ENCODE measurements at places on chromosomes 6 and 20.

- no peak for DNase-seq
Observed at GRCh38 chr6:21489826-21490225, 103.7 kb upstream of the SOX4 start.

- DNase-seq: no peak
Observed at GRCh38 chr6:56480246-56480645, 162.4 kb downstream of the DST start.

DNA sequence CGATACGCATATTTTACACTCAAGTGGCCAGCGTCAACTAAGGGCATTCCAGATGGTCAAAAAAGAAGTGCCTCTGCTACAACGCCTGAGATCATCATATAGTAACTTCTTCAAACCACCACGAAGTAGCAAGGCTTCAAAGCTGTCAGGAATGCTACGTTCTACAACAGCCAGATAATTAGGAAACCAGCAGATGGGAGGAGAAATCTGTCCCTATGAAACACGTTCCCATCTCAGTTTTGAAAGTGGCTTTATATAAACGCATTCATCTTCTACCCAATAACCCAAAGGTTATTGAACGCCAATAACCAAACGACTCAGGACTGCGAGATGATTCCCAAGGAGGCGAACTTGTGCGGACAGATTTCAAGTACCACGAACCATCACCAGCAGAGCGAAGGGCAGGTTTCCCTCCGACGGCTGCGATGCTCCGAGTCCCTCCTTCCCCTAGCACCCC, 1.2 kb downstream of the ABHD12 start:
- DNase-seq: no peak

GRCh38 chr6:34491091-34491430, 25.2 kb downstream of the PACSIN1 start:
- DNase-seq: no peak

DNA sequence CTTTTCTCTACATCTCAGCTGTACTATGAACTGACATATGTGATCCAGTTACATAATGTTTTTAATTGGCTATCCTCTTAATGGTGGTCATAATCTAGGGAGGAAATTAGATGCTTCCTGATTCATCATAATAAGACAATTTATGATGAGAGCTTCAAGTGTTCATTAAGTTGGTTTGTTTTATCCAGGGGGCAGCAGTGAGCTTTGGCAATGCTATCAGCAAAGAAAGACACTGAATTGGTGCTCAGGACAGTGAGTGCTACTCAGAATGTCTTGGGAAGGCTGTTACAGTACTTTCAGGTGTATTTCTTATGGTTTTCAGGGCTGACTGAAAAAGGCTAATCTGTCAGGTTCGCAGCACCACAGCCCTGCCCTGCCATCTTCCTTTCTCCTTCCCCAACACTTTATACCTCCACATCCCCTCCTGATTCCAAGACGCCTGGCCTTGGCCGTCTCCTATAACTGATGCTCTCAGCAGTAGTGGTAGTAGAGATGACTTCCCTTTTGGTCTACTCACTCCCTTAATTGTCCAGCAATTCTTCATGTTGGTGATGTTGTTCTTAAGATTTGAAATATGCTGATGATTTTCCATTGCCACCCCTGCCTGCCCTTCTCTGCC, 67.0 kb upstream of the TNFAIP3 start:
- DNase-seq: no peak

- DNase-seq: no peak
Observed at GRCh38 chr6:162675503-162675902, 52.1 kb downstream of the PRKN start.

DNA sequence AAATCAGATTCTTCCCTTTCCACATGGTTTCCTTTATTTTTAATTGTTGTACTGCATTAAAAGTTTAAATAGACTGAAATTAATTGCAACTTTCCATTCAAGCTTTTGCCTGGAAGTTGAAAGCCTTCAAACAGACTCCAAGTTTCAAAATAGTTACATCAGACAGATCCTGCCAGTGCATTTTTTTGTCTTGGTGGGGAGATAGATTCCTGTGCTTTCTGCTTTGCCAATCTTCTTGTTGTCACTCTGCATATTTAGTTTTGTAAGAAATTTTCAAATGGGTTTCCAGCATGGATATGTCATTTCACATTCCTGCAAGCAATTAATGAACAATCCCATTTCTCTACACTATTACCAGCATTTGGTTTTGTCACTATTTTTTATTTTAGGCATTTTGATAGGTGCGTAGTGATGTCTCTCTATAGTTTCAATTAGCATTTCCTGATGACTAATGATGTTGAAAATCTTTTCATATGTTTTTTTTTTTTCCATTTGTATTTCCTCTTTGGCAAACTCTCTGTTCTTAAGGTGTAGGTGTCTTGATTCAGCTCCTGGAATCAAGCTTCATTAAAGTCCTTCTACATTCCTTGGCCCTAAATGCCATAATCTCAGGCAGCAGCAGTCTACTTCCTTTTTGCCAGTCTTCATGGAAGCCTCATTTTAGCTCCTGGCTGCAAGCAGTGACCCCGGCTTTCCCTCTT, 40.5 kb downstream of the SCP2D1 start:
- DNase-seq: no peak

DNA sequence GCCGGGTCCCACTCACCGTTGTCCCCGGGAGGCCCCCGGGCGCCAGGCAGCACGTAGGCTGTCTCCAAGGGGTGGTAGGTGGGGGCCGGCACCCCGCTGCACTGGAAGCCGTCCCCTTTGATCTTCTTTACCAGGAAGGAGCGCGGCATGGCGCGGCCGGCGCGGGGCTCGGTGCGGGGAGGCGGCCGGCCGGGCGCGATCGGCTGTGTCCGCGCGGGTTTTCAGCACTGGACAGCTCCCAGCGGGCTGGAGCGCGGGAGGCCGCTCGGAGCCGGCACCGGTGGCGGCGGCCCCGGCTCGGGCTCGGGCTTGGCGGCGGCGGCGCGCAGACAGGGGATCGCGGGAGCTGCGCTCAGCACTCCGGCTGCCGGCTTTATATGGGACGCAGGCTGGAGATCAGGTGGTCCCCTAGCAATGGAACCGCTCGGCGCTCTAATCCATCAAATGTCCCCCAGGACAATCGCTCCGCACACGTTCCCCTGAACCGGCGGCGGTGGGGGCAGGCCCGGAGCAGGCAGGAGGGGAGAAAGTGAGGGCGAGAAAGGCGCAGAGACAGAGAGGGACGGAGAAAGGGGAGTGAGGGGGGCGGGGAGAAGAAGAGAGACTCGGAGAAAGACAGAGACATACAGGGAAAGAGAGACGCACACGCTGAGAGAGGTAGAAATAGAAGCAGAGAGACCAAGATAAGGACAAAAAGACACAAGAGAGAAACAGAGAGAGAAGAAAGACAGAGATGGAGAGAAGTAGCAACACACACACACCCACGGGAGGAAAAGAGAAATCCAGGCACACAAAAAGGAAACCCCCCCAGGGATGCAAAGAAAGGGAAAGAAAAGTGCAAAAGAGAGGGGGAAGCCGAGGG, at the start of gene SCRT2:
Gene SCRT2 (minus strand): TSS at position 350 of the 862 bp plus-strand sequence. CDS start 201 bp downstream, at position 149.
- no peak for DNase-seq

DNA sequence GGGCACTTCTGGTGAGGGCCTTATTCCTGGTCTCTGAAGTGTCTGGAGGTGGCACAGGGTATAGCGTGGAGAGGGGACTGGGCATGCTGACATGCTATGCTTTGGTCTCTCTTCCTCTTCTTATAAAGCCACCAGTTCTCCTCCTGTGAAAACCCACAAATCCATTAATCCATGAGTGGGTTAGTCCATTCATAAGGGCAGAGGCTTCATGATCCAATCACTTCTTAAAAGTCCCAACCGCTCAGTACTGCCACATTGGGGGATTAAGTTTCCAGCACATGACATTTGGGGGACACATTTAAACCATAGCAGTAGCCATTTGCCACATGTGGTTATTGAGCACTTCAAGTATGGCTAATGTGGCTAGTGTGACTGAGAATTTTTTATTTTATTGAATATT, 3.8 kb upstream of the TRIB3 start:
- no peak for DNase-seq

DNA sequence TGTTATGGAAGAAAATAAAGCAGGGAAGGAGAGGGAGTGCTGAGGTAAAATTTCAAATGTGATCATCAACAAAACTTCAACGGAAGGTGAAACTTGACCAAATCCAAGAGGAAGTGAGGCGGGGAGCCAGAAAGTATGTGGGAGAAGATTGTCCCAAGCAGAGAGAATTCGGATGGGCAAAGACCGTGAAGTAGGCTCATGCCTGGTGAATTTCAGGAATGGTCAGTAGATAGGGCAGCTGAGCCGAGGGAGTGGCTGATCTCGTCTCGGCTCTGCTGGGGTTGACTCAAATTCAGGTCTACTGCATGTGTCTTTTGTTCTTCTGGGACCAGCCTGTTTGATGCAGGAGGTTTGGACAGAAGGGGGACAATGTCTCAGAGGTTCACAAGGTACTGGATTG, 7.0 kb upstream of the CSNK2A1 start:
- no peak for DNase-seq

- no peak for DNase-seq
Observed at GRCh38 chr20:11329271-11329670, 588.4 kb upstream of the BTBD3 start.

DNA sequence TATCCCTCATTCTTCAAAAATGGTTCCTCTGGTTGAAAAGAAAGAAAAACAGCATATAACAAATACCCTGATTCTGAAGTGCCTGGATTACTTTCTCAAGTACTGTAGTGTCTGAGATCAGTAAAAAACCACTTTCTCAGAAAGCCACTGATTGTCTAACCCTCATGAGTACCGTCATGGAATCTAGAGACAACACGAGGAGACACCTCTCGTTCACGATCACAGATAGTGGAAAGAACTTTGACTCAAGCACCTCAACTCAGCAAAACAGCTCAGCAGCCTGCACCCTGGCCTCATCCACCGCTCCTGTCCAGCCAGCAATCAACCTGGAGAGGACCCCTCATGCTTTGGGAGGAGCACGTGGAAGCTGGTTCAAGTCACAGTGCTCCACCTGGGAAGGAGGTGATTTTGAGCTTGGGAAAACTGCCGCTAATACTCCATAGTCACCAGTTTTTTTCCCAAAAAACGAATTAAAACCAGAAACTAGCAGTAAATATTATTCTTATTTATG, 1.0 kb downstream of the SCML4 start:
- no peak for DNase-seq

GRCh38 chr20:38963745-38964144, 1.6 kb downstream of the DHX35 start:
- no peak for DNase-seq

DNA sequence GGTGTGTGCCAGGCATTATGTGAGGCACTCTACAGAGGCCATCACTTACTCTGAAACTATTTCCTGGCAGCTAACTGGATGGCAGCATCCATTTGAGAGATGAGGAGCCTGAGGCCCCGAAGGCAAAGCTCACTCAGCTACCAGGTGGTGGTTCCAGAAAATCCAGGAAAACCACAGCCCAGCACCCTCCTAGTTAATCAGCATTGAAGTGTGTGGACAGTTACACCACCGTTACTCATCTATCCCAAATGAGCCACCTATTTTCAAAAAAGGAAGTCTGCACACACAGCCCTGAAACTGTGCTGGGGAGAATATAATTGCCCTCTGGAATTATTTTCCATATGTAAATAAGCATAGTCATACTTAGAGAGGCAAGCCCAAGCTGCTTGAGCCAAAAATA, 67.4 kb downstream of the CNBD2 start:
- DNase-seq: no peak

DNA sequence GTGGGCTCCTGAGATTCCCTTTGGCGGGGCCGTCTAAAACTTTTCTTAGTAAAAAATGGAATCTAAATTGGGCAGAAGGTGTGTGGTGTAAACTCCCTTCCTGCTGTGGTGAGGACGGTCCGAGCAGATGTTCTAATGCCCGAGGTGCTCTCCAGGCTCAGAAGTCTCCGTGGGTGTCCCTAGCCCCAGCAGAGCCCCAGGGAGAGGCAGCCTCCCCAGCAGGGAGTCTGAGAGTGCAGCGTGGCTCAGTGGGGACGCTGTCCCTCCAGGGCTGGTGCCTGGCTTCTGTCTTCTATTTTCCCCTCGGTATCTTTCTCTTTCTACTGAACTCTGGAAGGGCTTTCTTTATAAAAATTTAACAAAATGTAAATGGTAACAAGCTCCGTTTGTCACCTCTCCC, 208.2 kb downstream of the SMOC2 start:
- DNase-seq: no peak

GRCh38 chr6:117534974-117535373, 52.5 kb downstream of the DCBLD1 start:
- no peak for DNase-seq

DNA sequence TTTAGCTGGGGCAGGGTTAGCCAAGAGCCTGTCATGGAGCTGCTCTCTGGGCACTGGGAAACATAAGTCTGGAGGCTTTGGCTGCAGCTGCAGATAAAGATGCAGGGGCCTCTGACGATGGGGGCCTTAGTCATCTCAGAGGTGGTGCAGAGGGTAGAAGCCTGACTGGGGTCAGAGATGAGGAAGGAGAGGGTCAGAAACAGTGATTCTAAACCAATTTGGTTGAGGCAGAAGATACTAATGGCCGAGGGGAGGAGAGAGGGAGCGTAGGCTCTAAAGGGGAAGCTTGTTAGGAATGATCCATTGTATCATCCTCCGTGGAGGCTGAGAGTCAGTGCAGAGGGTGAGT, 33.8 kb downstream of the PLEKHG1 start:
- DNase-seq: no peak

DNA sequence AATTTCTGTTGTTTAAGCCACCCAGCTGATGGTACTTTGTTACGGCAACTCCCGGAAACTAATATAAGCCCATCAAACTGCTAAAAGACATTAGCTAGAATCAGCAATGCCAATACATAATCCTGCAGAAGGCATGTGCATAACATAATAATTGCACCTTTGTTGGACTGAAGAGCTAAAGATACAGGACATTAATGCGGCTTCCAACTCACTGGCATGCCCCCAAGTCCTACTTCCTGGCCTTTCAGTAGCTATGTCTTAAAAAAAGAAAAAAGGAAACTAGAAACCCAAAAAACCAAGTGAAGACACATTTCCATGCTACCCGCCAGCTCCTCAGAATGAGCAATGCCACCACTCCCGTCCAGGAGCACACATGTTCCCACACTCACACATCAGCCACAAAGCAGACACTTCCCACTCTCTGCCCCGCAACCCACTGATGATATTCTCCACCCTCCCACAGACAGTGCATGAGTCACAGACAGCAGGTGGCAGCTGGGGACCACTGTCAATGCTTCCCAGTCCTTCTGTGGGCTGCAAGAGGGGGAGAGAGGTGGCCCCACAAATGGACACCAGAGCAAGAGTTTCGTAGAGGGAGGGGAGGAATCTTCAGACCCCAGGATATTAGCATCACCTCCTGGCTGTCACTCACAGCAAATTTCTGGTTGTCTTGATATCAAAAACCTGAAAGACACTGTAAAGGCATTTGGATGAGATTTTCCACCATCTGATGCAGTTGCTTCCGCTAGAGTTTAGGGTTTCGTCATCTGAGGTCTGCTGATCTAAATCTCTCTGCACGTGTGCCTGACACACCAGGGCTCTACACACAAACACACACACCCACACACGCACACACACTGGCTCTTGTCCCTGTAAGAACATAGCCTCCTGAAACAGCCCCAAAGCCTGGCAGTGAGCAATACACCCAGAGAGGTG, 32.8 kb downstream of the GFOD1 start:
- DNase-seq: no peak

DNA sequence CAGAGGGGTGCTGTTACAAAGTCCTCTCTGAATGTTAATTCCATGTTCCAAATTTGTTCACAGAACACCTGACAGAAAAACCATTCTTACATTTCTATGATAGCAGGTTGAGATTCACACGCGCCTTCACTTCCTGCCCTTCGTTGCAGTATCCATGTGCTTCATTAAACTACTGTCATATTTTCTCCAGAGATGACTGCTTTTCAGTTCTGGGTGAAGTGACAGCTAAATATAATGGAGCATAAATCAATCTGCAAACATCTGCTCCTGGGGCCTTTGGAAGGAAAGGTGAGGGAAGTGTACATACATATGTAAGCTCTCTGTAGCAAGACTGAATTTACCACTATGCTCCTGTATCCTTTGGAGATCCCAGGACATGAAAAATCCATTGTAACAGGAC, 750.2 kb downstream of the HDGFL1 start:
- DNase-seq: no peak
